NCI-H460 (cell line): ENCODE measurements at places on chromosomes 7 and 10. TPM values are rescaled to one million over a fixed set of nuclear protein-coding genes. Genes with fewer than 3 reads are reported as not detected.

CCL24 gene
- total RNA-seq = not detected in 2 replicates

AGMO gene
- total RNA-seq = 0.17 TPM in 1 of 2 replicates, not detected in the other

TBXAS1 gene
- total RNA-seq = 3.7 and 4.0 TPM in 2 replicates

AKR1D1 gene
- not detected in 2 replicates for total RNA-seq

DLX6 gene
- 0.12 and 0.17 TPM in 2 replicates for total RNA-seq

TRPV5 gene
- not detected in 2 replicates for total RNA-seq

SPOCK2 gene
- 0.47 and 1.1 TPM in 2 replicates for total RNA-seq

SPDYE9 gene
- 0.54 and 0.55 TPM in 2 replicates for total RNA-seq

DGKB gene
- 0.02 TPM in 1 of 2 replicates, not detected in the other for total RNA-seq

PTPN20 gene
- 18.1 and 21.1 TPM in 2 replicates for total RNA-seq

PNLIPRP2 gene
- not detected in 2 replicates for total RNA-seq

PLAU gene
- total RNA-seq = 9.5 and 10.3 TPM in 2 replicates

NANOS1 gene
- total RNA-seq = 1.6 and 1.8 TPM in 2 replicates

SPDYE16 gene
- not detected in 2 replicates for total RNA-seq

CYP2C19 gene
- total RNA-seq = not detected in 2 replicates
